ENCODE measurements at places on chromosomes 3 and 15.

DNA sequence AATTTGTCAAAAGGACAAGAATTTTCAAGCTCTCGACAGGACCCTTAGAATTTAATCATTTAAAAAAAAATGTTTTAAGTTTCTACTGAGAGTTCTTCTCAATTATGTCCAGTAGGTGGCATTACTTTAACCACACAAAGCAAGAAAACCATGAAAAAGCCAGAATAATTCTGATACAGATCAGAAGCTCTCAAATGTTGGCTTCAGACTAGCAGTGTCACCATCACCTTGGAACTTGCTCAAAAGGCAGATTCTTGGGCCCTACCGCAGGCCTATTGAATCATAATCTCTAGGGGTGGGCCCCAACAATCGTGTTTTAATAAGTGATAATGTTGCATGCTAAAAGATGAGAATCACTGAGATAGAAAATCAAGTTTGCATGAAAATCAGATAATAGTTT is 99.5 kb upstream of the KCNMB2 start:
- peak; percentile 16 for DNase-seq

- DNase-seq, result no peak
Observed at GRCh38 chr3:24538891-24539290, 44.2 kb upstream of the THRB start.

GRCh38 chr3:136136454-136136853 is 59.7 kb downstream of the MSL2 start:
- DNase-seq, result no peak

DNA sequence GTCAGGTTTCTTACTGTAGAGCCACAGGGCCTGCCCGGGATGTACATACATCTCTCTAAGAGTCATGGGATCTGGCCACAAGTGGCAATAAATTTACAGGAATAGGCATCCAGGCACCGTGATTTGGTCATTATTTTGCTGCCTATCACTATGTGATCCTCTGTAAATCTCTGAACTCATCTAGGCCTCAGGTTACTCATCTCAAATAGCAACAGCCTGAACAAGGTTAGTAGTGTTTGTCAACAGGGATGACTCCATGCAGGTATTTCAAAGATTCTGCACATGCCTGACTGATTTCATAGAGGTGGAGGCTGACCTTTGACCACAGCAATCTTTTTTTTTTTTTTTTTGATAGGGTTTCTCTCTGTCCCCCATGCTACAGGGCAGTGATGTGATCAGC is 88.8 kb upstream of the TBL1XR1 start:
- no peak for DNase-seq

DNA sequence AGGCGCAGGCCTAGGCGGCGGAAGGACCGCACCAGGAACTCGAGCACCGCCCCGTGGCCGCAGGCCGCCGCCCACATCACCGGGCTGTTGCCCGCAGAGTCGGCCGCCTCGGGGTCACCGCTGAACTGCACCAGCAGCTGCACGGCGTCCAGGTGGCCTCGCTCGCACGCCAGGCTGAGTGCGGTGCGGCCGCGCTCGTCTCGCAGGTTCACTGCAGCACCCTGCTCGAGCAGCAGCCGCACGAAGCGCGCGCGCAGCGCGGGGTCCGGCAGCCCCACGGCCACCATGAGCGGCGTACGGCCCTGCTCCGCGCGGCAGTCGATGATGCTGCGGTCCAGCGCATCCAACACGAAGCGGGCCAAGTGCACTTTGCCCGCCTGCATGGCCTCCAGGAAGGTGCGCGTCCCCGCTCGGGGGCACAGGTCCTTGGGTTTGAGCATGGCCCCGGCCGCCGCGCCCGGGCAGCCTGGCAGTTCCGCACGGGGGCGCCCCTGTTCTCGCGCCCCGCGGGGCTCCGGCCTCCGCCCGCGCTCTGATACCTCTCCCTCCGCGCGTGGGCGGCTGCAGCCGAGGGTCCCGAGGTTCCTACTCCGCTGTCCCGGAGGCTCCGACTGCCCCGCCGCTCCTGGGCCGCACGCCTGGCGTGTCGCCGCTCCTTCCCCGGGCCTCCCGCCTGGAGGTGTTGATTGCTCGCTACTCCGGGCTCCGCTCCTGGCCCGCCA is 556 bp downstream of the ANKRD63 start:
- no peak for DNase-seq

GRCh38 chr15:92992720-92993119 is 92.6 kb downstream of the CHD2 start:
- DNase-seq, result no peak
